Heart right ventricle (tissue), 16 donors: ENCODE measurements at places on chromosomes 2 and 18. TPM values are rescaled to one million over a fixed set of nuclear protein-coding genes. Genes with fewer than 3 reads are reported as not detected.

- no peaks in the 10 kb centered on the region for H3K4me1 ChIP-seq
- H3K27me3 ChIP-seq = no peaks in the 10 kb centered on the region
- H3K36me3 ChIP-seq = no peaks in the 10 kb centered on the region
- no peak overlapping the region for H3K4me3 ChIP-seq
- H3K27ac ChIP-seq = no peak overlapping the region
- DNase-seq = no peak
These were observed 253.6 kb upstream of the SIX3 start for GRCh38 chr2:44687686-44688455.

DNA sequence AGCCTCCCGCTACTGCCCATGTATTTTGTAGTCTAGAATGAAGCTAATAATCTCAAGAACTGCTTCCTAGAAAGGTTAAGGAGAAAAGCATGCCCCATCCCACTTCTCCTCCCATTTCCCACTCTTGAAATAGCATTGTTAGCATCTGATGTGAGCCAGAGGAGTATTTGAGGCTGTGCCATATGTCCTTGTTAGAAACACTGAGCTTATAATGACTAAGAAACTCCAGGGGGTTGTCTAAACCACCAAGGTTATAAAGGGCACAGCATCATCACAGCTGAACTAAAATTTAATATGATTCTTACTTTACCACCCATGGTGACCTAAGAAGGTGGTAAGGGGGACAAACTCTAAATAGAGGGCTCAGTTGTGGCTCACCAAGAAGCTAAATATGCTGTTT lies 16.6 kb downstream of the TSPYL6 start:
- H3K4me1 ChIP-seq = peaks cover 25% of the 10 kb centered on the region
- H3K27ac ChIP-seq = peak overlapping the region; percentile 48
- no peaks in the 10 kb centered on the region for H3K36me3 ChIP-seq
- no peaks in the 10 kb centered on the region for H3K27me3 ChIP-seq
- H3K4me3 ChIP-seq = no peak overlapping the region

GRCh38 chr2:10284108-10284870 lies 18.4 kb upstream of the HPCAL1 start:
- H3K36me3 ChIP-seq = no peaks in the 10 kb centered on the region
- H3K4me1 ChIP-seq = peaks cover 13% of the 10 kb centered on the region
- no peak for DNase-seq
- no peak overlapping the region for H3K4me3 ChIP-seq

LBX2 gene
- total RNA-seq = 1.5 TPM

DNA sequence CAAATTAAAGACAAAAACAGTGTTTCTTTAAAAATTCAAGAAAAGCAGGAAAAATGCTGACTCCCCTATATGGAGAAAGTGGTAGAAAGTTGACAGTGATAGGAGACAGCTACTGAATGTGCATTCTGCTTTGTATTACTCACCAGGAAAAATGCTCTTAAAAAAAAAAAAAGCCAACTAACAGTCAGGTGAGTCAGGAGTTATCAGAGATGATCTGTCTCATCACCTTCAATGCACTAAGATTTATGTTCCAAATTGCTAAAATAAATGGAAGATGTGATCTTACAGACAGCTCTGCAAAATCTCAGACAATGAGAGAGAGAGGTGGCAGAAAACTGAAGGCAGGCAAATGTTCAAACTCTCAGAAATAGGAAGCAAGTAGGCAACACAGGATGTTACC lies 47.6 kb upstream of the ZNF521 start:
- H3K27me3 ChIP-seq = no peaks in the 10 kb centered on the region
- H3K4me1 ChIP-seq = no peaks in the 10 kb centered on the region
- no peak for DNase-seq
- H3K27ac ChIP-seq = no peak overlapping the region
- no peak overlapping the region for H3K4me3 ChIP-seq

FSIP2 gene
- 1.1 TPM for total RNA-seq

- no peak for DNase-seq
- no peak overlapping the region for H3K4me3 ChIP-seq
- no peaks in the 10 kb centered on the region for H3K36me3 ChIP-seq
These were observed 8.2 kb downstream of the TTC32 start for GRCh38 chr2:19893520-19894133.

DNA sequence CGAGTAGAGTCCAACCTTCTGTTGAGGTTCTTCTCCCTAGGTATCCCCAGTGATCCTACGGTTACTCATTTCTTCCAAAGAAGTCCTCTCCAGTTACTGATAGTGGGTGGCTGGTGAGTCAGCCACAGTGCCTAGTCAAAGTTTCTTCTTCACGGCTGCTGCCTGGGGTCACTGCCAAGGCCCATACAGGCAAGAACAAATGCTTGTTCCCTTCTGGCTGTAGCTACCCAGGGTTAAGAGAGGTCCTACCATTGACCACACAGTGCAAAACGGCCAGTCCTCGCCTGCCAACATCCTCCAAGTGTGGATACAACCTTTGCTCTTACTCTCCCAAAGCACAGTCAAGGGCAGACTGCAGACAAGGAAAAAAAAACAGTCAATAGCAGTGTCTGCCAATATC lies 2.9 kb upstream of the PTPN4 start:
- no peaks in the 10 kb centered on the region for H3K4me1 ChIP-seq
- peak overlapping the region; percentile 46 for H3K27ac ChIP-seq
- H3K36me3 ChIP-seq = no peaks in the 10 kb centered on the region
- no peak overlapping the region for H3K4me3 ChIP-seq

DHRS9 gene
- total RNA-seq = 10.4 TPM

GALR1 gene
- total RNA-seq = not detected

DNA sequence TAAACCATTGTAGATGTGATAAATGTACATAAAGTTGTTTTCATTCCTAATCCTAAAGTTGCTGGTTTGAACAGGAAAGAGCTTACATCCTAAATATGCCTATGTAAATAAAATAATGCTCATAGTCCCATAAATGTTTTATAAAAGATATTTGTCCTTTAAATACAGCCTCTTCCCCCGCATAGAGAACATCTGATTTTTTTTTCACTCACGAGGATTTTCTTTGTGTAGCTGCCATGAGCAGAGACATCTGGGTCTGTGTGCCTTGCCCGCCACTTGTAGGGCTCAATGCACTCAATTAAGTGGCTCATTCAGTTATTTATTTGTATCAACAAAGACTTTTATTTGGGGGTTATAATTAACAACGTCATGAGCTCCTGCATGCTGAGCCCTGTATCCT lies 72.8 kb downstream of the SOWAHC start:
- peaks cover 18% of the 10 kb centered on the region for H3K4me1 ChIP-seq
- H3K36me3 ChIP-seq = no peaks in the 10 kb centered on the region
- H3K27ac ChIP-seq = no peak overlapping the region
- no peaks in the 10 kb centered on the region for H3K27me3 ChIP-seq

- H3K4me1 ChIP-seq = peaks cover 14% of the 10 kb centered on the region
- peak overlapping the region; percentile 88 for H3K27ac ChIP-seq
- peak overlapping the region; percentile 95 for H3K4me3 ChIP-seq
- peak; percentile 34 for DNase-seq
- no peaks in the 10 kb centered on the region for H3K27me3 ChIP-seq
These were observed 606 bp downstream of the AGBL5 start for GRCh38 chr2:27051902-27052645.

- no peak overlapping the region for H3K4me3 ChIP-seq
- H3K4me1 ChIP-seq = peaks cover 19% of the 10 kb centered on the region
- DNase-seq = peak; percentile 35
- peak overlapping the region; percentile 81 for H3K27ac ChIP-seq
- no peaks in the 10 kb centered on the region for H3K27me3 ChIP-seq
- H3K36me3 ChIP-seq = no peaks in the 10 kb centered on the region
These were observed 24.3 kb downstream of the INPP5D start for GRCh38 chr2:233084488-233084887.

DNA sequence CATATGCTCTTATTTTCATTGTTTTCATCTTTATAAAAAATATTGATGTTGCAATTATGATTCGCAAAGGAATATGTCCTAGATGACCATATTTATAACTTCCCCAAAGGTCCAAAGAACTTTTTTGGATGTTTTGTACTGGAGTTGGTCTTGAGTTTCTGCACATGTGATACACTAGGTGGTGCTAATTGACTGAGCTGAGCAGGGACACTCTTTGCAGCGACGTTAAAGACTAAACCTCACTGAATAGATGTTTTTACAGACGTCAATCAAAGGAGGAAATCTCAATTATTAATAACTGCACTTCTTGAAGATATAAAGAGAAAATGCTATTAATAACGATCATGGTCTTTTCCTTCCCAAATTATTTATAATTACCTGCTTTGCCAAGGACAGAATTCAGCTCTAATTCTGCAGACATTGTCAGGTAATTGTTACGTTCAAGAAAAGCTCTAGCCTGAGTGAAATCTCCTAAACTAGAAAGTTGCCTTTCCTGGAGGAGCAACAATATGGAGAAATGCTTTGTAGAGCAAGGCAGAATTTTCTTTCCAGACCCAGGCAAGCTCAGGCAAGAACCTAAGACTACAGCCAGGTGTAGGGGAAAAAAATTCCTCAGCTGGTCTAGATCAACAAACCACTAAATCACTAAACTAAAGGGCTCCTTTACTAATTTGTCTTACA lies 119.3 kb upstream of the RBBP8 start:
- no peak for DNase-seq
- H3K27ac ChIP-seq = no peak overlapping the region
- no peaks in the 10 kb centered on the region for H3K36me3 ChIP-seq
- H3K27me3 ChIP-seq = peaks cover 8% of the 10 kb centered on the region

PRKCE gene
- 22.7 TPM for total RNA-seq

DNA sequence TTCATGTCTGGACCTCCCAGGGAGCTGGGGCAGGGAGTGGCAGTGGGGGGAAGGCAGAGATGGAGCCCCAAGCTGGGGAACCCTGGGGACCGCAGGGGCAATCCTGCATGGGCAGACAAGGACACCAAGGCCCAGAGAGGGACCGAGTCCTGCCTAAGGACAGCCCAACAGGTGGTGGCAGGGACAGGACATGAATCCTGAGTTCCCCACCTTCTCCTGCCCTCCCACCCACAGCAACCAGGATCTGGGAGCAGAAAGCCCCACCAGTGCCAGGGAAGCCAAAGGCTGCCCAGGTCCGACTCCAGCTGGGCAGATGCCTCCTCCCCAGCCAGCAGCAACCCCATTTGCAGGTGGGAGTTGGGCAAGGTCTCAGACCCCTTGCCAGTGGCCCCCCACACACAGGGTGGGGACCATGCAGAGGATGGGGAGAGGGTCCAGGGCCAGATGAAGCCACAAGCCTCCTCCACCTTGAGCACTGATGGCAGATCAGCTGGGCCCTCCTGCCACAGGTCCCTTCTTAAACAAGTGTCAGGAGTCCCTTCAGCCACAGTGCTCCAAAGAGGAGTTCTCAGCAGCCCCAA lies 6.3 kb downstream of the ADRA2B start:
- DNase-seq = no peak
- peak overlapping the region; percentile 88 for H3K27ac ChIP-seq
- peaks cover 19% of the 10 kb centered on the region for H3K4me1 ChIP-seq
- no peak overlapping the region for H3K4me3 ChIP-seq
- H3K36me3 ChIP-seq = no peaks in the 10 kb centered on the region

DNA sequence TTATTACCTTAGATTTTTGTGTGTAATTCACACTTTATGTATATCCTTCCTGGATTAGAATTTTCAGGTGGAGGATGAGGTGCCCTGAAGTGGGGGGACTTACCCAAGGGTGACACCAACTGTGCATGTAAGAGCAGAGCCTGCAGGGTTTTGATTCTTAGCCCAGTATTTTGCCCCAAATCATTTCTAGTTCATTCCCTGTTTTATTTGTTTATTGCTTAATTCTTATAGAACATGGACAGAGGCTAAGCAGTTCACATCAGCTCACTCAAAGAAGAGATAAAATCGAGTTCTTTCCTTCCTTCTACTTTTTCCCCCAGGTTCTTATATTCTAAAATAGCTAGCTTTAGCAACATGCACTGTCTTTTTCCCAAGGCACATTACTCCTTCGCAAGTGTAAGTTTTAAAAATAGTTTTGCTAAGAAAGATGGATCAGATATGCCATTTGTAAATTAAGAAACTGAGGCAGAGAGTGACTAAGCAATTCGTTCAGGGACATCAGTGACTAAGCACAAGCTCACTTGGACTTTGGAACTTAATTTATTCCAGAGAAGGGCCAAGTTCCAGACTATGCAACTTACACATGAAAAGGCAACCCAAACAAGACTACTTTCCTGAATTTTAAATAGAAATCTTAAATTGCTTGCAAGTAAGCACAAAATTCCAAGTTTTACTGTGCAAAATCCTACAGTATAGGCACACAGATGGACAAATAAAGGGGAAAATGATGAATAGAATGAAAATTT lies 427.9 kb upstream of the POU3F3 start:
- H3K4me1 ChIP-seq = no peaks in the 10 kb centered on the region
- H3K36me3 ChIP-seq = no peaks in the 10 kb centered on the region
- no peak for DNase-seq
- no peak overlapping the region for H3K4me3 ChIP-seq
- no peaks in the 10 kb centered on the region for H3K27me3 ChIP-seq

- H3K36me3 ChIP-seq = no peaks in the 10 kb centered on the region
- no peaks in the 10 kb centered on the region for H3K27me3 ChIP-seq
- peak overlapping the region; percentile 31 for H3K4me3 ChIP-seq
- peak overlapping the region; percentile 90 for H3K27ac ChIP-seq
- DNase-seq = no peak
These were observed 633 bp upstream of the ILKAP start for GRCh38 chr2:238203973-238204683.

ANKMY1 gene
- 7.6 TPM for total RNA-seq

GRCh38 chr18:29164993-29165599 lies 988.2 kb upstream of the CDH2 start:
- H3K4me1 ChIP-seq = no peaks in the 10 kb centered on the region
- H3K36me3 ChIP-seq = no peaks in the 10 kb centered on the region
- no peaks in the 10 kb centered on the region for H3K27me3 ChIP-seq
- H3K4me3 ChIP-seq = no peak overlapping the region
- no peak for DNase-seq

GRCh38 chr2:108611021-108611420 lies 76.8 kb downstream of the LIMS1 start:
- H3K27me3 ChIP-seq = no peaks in the 10 kb centered on the region
- no peak for DNase-seq
- no peaks in the 10 kb centered on the region for H3K36me3 ChIP-seq
- peaks cover 53% of the 10 kb centered on the region for H3K4me1 ChIP-seq
- no peak overlapping the region for H3K4me3 ChIP-seq

RAPH1 gene
- total RNA-seq = 14.0 TPM
